Stimulated activated CD8-positive, alpha-beta memory T cell treated with anti-CD3 and anti-CD28 coated beads, Interleukin-4, amount 100 ng/mL, for 1 hour (primary cell): ENCODE measurements at places on chromosomes 1 and 21.

DNA sequence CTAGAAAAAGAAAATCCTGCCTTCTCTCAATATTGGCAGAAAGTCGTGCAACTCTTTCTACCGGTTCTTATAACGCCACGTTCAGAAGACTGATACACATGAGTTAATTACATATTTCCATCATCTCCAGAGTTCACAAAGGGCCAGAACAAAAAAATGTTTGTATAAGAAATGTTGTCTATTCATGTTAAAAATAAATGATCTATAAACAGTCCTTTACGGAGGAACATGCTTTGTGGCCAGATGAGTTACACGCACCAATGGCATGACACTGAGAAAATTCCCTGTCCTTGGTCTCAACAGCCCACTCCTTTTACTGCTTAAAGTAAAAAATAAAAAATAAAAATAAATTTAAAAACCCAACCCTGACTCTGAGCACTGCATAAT is 29.5 kb downstream of the C2CD2 start:
- no peak for DNase-seq

- no peak for DNase-seq
Measured at GRCh38 chr1:185957441-185958363, 223.5 kb downstream of the HMCN1 start.

DNA sequence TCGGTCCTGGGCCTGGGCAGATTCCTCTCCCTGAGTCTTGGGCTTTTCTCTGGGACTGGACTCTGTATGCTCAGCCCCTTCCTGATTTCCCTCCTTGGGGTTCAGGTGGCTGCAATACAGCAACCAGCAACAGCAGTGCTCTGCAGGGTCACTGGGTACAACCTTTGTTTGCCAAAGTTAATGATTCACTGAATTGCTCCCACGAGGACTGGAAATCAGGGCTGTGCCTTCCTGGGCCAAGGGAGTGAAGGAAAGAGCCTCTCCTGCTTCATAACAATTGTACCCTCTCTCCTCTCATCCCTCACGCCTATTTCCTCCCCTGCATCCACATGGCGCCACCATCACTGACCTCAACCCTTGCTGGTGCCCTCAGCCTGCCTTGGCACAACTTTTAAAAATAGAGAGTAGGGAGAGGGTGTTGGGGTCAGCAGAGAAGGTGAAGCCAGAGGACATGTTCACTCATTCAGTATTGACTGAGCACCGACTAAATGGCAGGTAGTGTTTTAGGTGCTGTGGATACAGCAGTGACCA is 52.8 kb upstream of the GOLT1A start:
- no peak for DNase-seq

- no peak for DNase-seq
Measured at GRCh38 chr1:62991152-62991551, 207.2 kb downstream of the ATG4C start.

GRCh38 chr1:36614571-36614970 is 131.9 kb upstream of the CSF3R start:
- no peak for DNase-seq

- no peak for DNase-seq
Measured at GRCh38 chr1:90317628-90318027, 322.7 kb downstream of the ZNF326 start.

DNA sequence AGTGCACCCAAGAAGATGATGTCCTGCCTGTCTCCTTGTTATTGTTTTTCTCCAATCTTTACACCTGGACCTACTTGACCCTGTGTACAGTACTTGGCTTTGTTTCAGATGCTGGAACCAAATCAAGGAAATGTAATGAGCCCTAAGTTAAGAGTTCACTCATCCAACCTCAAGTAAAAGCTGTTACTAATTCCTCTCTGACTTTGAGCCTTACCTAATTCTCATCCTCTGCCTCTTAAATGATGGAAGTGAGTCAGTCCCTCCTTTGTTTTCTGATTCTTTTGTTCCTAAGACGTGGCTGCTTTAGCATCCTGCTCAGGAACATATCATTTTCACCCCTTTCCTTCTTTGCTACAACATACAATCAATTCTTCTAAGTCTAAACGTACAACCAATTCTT is 15.3 kb upstream of the PLA2G4A start:
- no peak for DNase-seq

- no peak for DNase-seq
Measured at GRCh38 chr1:171984262-171984661, 143.0 kb downstream of the DNM3 start.

DNA sequence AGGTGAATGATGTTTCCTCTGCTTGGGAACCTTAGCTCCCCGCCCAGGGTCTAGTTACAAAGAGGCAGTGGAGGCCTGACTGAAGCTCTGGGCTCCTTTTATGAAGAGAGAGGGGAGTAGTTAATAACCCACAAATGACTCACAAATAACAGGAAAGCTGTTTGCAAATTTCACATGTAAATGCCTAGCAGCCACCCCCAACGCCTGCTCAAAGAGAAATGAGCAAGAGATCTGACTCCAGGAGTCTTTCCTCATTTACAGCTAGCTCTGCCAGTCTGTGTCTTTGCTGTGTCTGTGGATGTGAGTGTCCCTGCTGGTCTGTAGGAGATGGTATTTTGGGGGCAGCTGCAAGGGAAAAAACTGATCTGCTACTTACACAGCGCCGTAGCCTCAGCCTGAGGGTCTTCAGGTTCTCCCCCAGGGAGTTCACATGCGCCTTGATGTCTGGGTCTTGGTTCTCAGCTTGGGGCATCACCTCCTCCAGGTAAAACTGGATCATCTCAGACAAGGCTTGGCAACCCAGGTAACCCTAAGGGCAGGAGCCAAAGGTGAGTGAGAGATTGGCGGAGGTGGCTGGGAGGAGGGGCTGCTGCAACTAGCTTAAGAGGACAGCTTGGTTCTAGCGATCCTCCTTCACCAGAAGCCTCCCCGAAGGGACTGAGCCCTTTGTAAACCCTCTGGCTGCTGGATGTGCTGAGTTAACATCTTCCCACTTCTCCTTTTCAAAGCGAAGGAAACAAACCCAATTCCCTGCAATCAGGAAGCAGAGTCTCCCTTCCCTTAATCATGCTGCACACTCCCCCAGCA is at the start of gene IL19:
IL19 (plus strand) TSS at position 243 of the 807 bp plus-strand sequence. CDS start 65,890 bp downstream, outside the sequence.
- no peak for DNase-seq

GRCh38 chr1:192973988-192974387 is 85.2 kb downstream of the UCHL5 start:
- DNase-seq = no peak

- DNase-seq = no peak
Measured at GRCh38 chr1:192737306-192737705, 71.5 kb upstream of the RGS2 start.

DNA sequence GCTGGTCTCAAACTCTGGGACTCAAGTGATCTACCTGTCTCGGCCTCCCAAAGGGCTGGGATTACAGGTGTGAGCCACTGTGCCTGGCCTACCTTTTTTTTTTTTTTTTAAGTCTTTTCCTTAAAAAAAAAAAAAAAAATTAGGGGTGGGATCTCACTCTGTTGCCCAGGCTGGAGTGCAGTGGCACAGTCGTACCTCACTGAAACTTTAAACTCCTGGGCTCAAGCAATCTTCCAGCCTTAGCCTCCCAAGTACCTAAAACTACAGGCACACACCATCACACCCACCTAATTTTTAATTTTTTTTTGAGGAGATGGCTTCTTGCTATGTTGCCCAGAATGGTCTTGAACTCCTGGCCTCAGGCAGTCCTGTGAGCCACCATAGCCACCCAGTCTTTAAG is 38.5 kb downstream of the RNF2 start:
- no peak for DNase-seq

DNA sequence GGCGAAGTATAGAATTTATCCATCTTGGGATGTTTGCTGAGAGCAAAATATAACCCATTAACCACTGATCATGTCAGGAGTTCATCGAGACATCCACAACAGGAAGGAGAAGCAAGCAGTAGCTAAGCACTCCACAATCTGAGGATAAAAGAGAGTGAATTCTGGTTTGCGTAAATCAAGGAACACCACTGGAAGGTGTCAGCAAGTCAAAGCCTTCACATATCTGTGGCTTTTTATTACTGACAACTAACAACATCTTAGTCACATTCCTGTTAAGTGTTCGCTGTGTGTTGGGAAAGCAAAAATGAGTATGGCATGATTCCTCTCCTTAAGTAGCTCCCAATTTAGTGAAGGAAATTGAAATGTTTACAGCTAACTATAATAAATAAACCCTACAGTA is 44.5 kb upstream of the DARS2 start:
- no peak for DNase-seq

DNA sequence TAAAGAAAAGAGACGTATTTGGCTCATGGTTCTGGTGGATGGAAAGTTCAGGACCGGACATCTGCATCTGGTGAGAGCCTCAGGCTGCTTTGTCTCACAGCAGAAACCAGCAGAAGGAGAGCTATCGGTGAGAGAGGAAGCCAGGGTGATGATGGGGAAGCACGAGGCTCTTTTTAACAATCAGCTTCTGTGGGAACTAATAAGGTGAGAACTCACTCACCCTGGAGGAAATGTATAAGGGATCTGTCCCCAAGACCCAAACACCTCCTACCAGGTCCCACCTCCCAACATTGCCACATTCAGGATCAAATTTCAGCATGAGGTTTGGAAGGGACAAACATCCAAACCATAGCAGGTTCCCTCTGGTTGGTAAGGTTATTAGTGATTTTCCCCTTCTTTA is 32.8 kb downstream of the ASTN1 start:
- no peak for DNase-seq

- DNase-seq = no peak
Measured at GRCh38 chr1:58917436-58917835, 133.6 kb upstream of the JUN start.

DNA sequence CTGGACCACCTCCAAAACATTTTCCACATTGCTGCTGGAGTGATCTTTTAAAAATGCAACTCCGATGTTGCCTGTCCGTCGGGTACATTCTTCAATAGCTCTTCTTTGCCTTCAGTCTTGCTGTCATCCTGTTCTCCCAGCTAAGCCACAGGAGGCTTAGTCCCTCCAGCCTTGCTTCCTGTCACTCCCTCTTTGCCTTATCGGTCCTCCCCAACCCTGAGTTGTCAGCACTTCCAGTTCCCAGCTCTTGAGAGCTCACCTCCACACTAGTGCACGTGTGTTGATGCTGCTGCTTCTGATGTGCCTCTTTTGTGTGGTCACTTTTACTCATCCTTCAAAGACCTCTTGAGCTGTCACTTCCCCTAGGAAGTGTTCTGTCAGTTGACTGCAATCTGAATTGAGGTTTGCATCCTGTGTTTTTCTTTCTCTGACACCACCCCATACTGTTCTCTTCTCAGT is 15.3 kb downstream of the UCK2 start:
- no peak for DNase-seq

DNA sequence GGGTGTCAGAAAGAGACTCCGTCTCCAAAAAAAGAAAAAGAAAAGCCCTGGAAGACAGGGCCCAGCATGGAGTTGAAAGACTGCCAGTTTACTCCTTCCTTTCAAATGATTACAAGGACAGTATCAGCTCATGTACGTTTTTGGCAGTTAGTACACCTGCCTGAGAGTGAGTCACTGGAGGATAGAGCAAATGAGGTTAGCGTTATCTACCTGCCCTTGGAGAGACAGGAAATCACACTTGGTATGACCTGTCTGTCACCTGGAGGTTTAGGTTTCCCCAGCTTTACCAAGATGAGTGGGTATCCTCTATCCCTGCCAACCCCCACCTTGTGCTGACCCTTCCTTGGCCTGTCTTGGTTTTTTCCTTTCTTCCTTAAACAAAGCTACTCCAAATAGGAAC is 96.8 kb upstream of the BMP8A start:
- DNase-seq = no peak

GRCh38 chr1:166947398-166948043 is 27.8 kb downstream of the ILDR2 start:
- no peak for DNase-seq

DNA sequence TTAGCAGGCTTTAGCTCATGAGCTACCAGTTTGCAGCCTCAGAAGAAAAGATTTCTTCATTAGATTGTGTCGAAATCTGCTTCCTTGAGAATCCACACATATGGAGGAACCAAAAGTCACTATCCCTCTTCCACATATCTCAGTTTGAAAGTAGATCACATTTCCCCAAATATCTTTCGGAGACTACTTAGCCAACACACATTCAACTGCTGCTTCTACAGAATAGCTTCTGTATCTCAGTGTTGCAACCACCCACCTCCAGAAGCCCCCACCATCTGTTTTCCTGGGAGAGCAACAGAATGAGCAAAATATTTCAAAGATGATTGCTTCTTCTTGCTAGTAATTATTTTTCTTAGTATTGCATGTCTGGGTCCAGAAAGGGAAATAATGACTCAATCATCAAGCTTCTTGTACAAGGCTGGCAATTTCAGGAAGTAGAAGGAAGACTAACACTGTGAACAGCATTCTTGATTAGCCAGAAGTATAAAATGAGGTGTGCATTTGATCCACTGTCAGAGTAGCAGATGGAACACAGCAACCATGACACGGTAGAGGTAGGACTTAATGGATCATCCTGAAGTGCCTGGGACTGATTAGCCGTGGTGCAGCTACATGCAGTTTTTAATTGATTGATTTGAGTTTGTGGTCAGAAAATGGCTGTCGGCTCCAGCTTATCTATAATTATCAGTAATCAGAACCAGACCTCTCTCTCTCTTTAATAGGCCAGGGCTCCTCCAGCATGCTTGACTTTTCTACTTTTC is 24.9 kb downstream of the ZC3H11B start:
- no peak for DNase-seq

DNA sequence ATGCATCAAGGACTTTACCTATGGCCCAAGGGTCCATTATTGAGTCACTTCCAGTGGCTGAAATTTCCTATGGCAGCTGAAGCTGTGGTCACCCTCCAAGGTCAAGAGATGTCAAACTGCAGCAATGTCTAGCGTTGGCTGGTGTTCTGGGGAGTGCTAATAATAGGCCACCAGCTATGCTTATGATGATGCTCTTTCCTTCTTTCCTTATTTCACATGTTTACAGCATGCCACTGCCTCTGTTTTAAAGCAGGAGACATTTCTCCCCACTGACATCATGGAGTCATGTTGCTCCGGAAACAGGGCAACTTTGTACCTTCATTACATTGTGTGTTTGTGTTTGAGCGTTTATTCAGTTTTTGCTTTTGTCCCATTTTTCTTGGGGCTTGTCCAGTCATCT is 62.6 kb upstream of the CYYR1 start:
- DNase-seq = no peak

GRCh38 chr1:35097224-35097623 is 18.0 kb downstream of the ZMYM1 start:
- no peak for DNase-seq

DNA sequence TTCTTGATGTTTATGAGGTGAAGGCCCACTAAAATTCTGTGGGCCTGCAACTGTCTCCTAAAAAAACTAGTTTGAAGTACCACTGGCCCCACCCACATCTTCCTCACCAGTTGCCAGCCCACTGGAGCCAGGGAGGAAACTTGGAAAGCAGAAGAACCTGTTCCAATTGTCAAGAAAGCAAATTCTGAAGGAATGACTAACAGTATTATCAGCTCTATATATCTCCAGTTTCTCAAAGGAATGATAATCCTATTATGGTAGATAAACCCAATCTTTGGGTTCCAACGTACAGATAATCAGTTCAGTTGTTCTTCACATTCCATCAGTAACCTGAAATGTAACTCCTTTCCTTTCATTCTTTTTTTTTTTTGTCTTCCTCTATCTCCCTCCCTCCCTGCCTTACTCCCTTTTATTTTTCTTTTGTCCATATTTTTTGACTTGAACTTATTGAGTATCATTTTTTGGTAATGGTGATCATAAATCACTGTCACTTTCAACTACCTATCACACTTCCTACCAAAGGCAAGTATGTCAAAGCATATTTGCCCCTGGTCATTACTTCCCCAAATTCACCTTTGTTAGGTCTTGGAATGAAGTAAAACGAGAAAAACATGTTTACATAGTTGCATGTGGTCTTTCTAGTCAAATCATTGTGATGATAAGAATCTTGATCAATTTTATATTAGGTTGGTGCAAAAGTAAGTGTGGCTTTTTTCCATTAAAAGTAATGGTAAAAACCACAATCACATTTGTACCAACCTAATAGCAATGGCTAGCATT is 943.4 kb downstream of the TTLL7 start:
- no peak for DNase-seq

- DNase-seq = no peak
Measured at GRCh38 chr1:154115180-154115579, 39.7 kb downstream of the NUP210L start.
